ENCODE measurements at places on chromosomes 16 and 17.

DNA sequence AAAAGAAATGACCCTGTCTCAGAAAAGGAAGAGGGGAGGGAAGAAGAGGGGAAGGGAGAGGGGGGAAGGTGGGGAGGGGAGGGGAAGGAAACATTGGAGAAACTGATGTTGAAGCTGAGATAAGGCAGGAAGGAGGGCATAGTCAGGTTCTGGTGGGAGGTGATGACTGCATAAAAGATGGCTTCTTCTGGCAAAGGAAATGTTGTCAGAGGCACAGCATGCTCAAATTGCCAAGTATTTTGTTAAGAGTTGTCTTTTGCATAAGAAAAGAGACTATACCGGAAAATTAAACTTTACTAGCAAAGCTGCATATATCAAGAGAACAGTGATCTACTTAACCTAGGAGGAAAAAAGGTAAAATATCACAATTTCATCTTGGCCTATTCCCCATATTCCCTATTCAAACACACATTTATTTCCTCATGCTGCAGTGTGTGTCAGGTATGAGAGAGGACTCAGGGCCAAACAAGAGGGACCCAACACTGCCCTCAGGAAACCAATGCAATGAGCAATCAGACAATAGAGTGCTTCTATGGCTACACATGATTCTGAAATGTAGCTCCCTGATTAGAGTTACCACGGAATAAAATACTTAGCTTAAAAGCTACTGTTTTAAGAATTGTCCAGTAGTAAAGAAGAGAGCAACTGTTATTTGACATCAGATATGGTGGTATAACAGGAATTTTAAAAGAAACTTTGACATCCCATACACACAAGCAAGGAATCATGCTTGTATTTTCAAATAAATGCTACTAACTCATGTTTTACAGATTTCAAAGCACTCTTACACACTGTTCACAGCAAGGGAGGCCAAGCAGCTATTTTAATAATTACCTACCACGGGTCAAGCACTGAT lies 80.9 kb downstream of the PARN start:
- no peak for DNase-seq

GRCh38 chr17:66980896-66981295 lies 16.4 kb downstream of the CACNG4 start:
- no peak for DNase-seq

DNA sequence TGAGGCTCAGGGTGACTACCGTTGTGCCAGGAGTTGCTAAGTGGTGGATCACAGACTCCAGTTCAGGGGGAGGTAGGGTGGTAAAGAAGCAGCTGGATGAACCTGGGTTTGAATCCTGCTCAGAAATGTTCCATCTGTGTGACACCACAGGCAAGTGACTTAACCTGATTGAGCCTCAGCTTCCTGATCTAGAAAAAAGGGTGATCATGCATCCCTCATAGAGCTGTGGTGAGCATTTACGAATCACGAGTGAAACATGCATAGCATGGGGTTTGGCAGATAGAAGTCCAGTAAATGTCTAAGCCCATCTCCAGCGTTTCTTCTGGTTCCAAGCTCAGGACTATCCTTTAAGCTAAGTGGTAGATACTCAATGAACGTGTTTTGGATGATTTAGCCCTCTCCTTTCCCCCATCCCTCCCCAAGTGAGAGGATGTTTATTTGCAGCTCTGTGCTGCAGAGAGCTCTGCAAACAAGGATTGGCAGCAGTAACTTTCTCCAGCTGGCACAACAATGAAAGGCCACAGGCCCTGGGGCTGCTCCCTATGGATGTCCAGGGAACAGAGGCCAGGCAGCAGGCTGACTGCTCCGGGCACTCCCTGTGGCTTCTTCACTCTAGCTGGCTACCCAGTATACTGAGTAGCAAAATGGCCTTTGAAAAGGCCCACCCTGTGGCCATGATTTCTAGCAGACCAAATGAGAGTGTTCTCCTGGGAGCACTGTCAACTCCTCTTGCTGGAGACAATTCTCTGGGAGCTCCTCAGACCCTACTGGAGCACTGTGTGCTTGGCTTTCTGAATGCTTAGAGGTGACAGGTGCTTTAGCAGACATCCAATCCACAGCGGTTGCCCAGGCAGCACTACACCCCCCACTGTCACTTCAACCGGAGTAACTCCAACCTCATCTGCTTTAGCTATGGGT lies 21.3 kb downstream of the CA4 start:
- DNase-seq = no peak

- no peak for DNase-seq
Measured at GRCh38 chr17:8386841-8387240, 3.8 kb upstream of the RPL26 start.

GRCh38 chr17:50117202-50118051 lies 12.5 kb downstream of the SAMD14 start:
- DNase-seq = no peak

DNA sequence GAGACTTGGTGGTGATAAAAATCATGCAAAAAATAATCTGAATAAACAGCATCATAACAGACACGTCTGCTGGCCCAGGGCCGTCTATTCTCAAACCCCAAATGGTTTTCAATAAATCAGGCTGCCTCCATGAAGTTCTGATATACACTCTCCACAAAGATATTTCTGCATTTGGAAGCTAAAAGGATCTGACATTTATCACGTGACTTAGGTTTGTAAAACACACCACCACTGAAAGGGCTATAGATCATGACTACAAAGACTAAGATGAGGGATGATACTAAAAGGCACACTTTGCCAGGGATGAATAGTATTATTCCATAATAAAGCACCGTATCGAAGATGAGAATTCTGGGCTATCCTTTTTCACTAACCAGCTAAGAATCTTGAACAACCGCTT lies 67.6 kb upstream of the ADAMTS18 start:
- no peak for DNase-seq

- no peak for DNase-seq
Measured at GRCh38 chr17:37714897-37715296, 30.0 kb downstream of the HNF1B start.

GRCh38 chr16:64251742-64252141 lies 870.1 kb downstream of the CDH11 start:
- DNase-seq = no peak

DNA sequence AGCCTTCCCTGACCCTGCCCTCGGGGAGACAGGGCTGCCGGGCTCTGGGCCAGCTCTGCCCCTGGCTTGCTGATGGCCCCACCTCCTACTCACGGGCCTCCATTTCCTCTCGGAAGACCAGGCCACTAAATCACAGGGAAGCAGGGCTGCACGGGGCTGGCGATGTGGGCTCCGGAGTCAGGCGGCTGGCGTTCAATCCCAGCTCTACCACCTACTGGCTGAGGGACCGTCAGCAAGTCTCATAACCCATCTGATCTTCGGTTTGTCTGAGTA lies 113.4 kb downstream of the AMFR start:
- DNase-seq = no peak

DNA sequence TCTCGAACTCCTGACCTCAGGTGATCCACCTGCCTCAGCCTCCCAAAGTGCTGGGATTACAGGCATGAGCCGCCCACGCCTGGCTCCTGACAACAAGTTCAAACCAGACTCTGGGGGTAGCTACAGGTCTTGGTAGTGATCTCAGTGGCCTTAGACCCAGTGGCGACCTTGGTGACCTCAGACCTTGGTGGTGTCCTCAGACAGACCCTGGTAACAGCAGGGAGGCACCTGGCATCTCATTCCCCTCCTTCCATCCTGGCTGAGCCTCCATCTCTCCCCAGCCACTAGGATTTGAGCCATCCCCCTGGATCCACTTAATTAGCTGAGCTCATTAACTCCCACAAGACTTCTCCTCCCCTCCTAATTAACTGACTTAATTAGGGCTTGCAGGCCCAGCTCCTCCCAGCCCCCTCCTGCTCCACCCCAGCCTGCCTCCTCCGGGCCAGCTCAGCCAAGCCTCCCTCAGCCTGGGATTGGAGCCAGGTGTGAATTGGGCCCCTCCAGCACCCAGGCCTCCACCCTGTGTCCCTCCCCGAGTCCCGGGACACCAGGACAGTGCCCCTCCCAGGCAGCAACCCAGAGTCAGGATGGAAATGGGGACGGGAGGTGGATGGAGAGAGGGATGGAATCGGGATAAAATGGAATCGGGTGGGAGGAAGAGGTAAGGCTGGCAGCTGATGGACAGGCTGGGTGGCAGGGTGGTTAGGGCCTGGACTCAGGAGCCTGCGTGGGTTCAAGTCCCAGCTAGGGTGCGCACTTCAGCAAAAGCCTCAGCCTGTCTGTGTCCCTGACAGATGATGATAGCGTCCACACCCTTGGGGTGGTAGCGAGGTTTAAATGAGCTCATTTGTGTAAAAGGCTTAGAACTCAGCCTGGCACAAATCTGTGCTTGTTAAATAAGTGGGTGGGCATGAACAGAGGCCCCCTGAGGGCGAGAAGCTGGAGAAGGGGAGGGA lies 11.2 kb upstream of the SBK1 start:
- no peak for DNase-seq

DNA sequence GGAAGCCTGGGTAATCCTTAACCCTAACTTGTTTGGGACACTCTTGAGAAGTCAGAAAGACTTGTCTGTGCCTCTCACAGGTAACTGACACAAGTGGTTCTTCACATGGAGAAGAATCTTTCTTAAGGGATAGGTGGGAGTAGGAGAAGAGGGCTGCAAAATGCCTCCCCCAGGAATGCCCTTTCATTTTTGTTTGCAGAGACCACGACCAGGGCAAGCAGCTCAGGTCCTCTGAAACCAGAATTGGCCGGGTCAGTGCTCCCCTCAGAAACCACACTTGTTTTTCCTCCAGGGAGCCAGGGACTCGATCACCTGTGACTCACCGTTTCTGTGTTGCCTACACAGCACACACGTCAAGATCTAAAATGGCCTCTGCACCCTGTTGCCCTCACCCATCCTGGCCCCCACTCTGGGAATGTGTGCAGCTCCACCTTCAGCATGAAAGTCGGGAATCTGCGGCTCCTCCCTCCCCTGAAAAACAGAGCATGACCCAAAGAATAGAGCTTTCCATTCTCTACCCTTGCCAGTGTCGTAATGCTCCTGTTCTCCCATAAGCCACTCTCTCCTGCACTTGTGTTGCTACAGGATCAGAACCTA lies 36.1 kb downstream of the HNF1B start:
- no peak for DNase-seq

- DNase-seq = no peak
Measured at GRCh38 chr17:54307351-54307750, 484.6 kb downstream of the KIF2B start.

- DNase-seq = no peak
Measured at GRCh38 chr17:70336411-70336810, 167.1 kb downstream of the KCNJ2 start.

DNA sequence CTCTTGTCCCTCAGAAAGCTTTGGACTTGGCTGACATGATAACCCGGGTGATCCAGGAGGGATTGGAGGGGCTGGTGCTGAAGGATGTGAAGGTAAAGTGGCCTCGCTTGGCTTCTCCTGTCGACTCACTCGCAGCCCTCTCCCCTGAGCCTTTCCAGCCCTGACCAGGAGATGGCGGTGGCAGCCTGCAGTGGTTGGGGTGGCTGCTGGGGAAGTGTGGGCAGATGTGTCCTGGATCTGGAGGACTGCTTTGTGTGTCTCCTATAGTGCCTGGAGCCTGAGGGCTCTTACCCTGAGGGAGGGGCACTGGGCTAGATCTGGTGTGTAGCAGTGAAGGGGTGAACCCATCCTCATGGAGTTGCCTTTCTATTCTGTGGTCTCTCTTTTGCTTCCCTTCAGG lies 17.9 kb downstream of the LIG3 start:
- DNase-seq = no peak

DNA sequence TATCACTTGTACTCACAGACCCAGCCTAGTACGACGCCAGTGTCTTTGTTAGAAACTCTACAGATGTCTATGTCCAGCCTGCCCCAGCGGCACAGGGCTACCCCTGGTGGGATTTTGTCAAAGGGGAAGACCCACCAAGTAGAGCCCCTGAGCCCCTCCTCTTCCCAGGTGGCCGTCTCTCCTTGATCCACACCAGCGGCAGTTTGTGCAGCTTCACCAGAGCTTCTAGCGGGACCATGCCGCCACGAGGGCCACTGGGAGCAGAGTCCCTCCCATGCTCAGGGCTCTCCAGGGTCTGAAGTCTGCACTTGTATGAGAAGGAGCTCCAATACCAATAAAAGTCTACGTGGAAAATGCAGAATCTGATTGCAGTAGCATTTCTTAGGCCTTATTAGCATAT lies 157.1 kb downstream of the RPTOR start:
- DNase-seq = no peak

- no peak for DNase-seq
Measured at GRCh38 chr17:48148854-48149786, 41.6 kb downstream of the SNX11 start.

DNA sequence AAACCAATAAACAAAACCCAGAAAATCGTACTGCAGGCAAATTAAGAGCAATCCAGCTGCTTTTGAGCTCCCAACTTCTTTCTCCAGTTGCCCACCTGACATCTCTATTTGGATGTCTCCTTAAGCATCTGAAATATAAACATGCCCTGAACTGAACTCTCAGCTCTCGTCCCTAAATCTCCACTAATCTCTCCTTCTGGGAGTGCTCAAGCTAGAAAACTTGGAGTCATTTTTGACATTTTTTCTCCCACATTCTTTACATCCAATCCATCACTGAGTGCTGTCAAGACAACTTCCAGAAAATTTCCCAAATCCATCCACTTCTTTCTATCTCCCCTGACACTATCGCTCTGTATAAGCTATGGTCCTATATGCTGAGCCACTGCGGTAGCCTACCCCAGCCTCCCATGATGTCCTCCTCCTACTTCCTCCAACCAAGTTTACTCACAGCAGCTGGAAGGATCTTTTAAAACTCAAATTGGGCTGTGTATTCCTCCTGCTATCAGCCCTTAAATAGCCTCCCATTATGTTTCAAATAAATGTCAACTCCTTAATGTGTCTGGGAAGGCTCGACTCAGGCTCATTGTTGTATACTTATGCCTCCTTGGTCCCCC lies 53.1 kb downstream of the HS3ST3B1 start:
- DNase-seq = no peak

- DNase-seq = no peak
Measured at GRCh38 chr17:34811561-34811960, 149.7 kb downstream of the CCT6B start.

DNA sequence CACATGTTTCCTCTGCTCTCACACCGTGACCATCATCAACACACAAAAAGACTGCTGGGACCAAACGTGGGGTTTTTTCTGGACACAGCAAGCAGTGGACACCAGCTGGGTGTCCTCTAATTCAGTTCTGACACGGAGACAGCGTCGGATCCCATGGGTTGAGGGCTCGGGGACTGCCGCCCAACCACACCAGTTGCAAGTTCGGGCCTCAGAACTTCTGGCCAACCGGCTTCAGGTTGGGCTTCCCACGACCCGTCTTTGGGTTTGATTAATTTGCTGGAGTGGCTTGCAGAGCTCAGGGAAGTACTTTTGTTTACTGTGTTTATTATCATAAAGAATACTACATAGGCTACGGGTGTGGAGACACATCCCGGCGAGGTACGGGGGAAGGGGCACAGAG lies 97.8 kb downstream of the BANP start:
- no peak for DNase-seq

DNA sequence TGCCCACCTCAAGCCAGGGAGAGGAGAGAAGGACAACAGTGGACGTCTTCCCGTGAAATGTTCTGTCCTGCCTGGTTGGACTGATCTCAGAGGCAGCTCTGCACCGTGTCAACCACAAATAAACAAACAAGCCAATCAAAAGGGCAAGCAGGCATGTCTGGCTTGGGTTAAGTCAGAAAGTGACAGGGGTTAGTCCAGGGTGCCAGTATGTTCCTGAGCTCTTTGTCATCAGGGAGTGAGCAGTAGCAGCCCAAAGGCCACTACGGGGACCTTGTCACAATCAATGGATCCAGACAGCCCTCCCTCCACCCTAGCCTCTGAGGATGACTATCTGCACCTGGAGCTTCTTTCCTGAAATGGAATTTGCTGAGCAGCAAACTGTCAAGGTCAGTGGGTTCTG lies 35.0 kb downstream of the CNGB1 start:
- DNase-seq = no peak

- DNase-seq = no peak
Measured at GRCh38 chr16:61277849-61278248, 758.4 kb downstream of the CDH8 start.

Data from cerebellar nuclear complex (tissue), 1 donor.